ENCODE measurements at places on chromosomes 4 and X. TPM values are rescaled to one million over a fixed set of nuclear protein-coding genes. Genes with fewer than 3 reads are reported as not detected.

The BANK1 gene
- total RNA-seq = 2.4 TPM

The CTAG1A gene
- not detected for total RNA-seq

The SPP1 gene
- 88.4 TPM for total RNA-seq

The CITED1 gene
- total RNA-seq = 1.7 TPM

- DNase-seq = no peak
Measured at GRCh38 chrX:50910685-50911176, at the start of gene BMP15. Gene BMP15 (plus strand): TSS chrX:50910735. CDS start chrX:50910784, 49 bp downstream.

DNA sequence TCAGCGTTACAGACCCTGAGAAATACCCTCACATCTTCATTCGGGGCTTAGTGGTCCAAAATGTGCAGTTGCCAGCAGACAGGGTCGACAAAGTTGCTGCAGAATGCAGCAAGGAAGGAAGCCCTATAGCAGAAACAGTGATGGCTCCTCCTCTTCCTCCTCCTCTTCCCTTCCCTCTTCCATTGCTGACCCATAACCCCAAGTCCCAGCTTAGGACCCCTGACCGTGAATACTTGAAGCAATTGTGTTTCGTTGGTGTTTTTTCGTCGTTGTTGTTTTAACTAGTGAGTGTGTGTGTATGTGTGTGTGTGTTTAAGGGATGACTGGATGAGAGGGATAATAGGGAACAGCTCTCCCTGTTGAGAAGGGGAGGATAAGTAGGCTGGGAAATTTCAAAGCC is 69.5 kb downstream of the SLAIN2 start:
- no peak for DNase-seq

DNA sequence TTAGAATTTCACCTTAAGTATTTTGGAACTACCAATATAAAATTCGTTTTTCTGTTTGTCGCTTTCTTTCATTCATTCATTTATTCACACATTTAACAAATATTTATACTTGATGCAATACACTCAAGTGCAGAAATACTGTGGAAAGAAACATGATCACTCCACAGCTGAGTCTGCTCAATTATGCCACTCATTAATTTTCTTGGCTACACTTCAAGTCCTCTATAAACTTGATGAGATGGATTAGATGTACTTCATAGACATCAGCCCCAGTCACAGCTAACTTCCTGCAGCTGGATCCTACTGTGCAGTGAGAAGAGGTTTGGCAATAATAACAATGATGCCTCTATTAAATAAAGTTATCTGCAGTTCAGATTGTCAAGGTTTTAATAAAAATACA is 208.1 kb downstream of the PDGFC start:
- DNase-seq = no peak

DNA sequence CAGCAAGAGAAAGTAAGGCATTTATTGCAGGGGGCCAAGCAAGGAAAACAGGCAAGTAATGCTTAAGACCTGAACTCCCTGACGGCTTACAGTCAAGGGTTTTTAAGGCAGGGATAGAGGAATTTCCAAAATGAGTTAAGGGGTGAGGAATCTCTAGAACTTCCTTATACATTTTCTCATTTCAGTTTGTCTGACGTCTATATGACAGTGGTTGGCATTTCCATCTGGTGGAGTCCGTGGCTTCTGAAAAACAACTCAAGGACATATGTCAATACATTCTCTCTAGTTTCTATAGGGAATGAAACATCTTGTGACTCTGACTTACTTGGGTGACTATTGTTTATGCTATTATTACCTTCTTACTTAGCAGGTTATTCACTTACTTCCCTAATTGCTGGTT is 19.3 kb upstream of the GUCY2F start:
- DNase-seq = no peak

DNA sequence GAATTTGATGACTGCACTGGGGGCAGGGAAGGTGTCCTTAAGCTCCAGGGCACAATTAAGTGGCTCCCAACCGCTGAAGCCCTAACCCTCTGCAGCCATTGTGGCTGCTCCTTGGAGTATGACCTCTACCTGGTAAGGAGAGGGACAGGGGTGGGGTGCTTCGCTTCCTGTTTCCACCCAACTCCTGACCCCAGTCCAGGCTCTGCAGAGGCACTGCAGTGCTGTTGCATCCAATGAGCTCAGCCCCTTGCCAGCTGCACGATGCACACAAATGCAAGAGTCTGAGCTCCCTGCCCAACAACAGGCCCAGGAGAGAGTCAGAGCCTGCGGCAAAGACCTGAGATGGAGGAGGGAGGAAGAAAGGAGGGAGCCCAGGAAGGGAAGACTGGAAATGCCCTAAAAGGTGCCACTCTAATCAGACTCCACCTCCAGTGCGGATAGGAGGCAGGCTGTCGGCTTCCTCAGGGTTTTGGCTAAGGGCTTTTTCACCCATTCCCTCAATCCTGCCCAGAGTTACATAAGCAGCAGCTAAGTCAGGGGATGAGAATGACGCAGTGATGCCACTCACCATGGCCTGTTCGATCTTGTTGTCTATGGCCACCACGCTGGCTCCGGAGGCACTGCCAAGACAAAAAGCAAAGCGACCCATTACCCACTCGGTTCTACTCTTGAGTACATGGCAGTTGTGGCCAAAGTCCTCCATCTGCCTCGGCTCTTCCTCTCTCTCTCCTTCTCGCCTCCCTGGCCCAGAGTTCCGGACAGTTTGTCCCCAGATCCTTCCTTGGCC is 60.1 kb downstream of the TSC22D3 start:
- no peak for DNase-seq

Measured in left cardiac atrium (tissue), 4 donors.